Metanephros (tissue), 2 donors: ENCODE measurements at places on chromosomes 11 and 22. TPM values are rescaled to one million over a fixed set of nuclear protein-coding genes. Genes with fewer than 3 reads are reported as not detected.

CABP4 gene
- total RNA-seq = 0.58 TPM

MRPL11 gene
- 40.3 TPM for total RNA-seq

SCN2B gene
- total RNA-seq = 3.2 TPM

GSTT2B gene
- total RNA-seq = 1.5 TPM

IGLL5 gene
- 1.3 TPM for total RNA-seq

OVCH2 gene
- total RNA-seq = 5.3 TPM

MMP13 gene
- total RNA-seq = not detected

NEFH gene
- 1.6 TPM for total RNA-seq

ANGPTL5 gene
- not detected for total RNA-seq

GUCY1A2 gene
- total RNA-seq = 8.2 TPM

MDK gene
- total RNA-seq = 288 TPM
